ENCODE measurements at places on chromosomes 6 and 20.
A peak's percentile ranks its signal among the peaks of the same experiment; 100 is the strongest.

DNA sequence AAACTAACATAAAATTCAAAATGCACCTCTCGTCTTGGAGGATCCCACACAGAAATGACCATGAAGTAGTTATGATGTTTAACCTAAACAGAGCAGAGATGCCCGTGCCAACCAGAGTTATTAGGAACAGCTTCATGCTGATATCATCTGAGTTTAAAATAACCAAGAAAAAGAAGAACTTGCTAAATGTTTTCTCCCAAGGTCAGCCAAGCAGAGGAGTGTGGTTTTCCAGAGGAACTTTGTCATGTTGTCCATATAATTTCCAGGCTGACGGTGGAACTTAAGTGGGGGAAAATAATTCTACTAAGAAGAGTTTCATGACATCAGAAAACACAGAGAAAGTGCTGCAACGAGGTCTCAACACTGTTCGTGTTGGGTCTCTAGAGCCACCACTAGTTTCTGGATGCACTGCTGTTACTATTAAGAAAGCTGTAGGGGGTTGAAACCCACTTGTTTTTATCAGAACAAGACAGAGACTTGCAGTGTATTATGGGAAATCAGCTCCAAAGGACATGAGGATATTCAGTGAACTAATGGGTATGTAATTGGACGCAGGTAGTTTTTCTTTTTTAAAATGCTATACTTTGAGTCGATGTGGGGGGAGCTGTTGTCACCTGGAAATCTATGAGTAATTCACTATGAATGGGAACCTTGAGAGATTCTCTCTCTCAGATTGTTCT lies 5.2 kb downstream of the AGPAT4 start:
- no peak for DNase-seq

DNA sequence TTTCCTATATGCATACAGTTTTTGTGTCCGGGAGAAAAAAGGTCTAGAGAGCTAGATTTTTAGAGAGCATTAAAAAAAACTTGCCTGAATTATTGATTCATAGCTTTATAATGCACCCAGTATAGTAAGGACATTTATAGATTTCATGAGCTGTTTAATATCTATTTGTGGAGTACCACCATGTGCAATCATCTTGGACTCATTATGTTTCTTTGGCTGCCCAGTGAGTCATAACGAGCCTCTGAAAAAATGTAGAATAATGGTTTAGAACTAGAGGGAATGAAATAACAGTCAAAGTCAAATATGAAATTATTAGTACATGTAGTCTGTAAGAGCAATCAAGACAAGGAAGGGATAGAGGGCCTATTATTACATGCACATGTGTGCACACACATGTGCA lies 350.0 kb downstream of the CD83 start:
- DNase-seq: no peak

DNA sequence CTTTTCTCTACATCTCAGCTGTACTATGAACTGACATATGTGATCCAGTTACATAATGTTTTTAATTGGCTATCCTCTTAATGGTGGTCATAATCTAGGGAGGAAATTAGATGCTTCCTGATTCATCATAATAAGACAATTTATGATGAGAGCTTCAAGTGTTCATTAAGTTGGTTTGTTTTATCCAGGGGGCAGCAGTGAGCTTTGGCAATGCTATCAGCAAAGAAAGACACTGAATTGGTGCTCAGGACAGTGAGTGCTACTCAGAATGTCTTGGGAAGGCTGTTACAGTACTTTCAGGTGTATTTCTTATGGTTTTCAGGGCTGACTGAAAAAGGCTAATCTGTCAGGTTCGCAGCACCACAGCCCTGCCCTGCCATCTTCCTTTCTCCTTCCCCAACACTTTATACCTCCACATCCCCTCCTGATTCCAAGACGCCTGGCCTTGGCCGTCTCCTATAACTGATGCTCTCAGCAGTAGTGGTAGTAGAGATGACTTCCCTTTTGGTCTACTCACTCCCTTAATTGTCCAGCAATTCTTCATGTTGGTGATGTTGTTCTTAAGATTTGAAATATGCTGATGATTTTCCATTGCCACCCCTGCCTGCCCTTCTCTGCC lies 67.0 kb upstream of the TNFAIP3 start:
- DNase-seq: no peak

DNA sequence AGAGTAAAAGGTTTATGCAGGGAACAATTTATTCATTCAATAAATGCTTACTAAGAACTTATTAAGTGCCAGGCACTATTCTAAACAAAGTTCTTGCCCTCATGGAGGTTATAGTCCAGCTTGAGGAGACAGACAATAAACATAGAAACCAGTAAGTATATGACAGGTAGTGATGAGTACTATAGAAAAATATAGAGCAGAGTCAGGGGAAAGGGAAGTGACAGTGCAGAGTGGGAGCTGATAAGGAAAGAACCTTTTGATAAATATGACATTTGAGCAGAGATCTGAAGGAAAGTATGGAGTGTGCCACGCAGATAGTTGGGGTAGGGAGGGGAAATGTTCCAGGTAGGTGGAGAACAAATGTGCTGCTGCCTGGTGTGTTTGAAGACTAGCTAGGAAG lies 12.1 kb downstream of the ACSS2 start:
- DNase-seq: no peak

DNA sequence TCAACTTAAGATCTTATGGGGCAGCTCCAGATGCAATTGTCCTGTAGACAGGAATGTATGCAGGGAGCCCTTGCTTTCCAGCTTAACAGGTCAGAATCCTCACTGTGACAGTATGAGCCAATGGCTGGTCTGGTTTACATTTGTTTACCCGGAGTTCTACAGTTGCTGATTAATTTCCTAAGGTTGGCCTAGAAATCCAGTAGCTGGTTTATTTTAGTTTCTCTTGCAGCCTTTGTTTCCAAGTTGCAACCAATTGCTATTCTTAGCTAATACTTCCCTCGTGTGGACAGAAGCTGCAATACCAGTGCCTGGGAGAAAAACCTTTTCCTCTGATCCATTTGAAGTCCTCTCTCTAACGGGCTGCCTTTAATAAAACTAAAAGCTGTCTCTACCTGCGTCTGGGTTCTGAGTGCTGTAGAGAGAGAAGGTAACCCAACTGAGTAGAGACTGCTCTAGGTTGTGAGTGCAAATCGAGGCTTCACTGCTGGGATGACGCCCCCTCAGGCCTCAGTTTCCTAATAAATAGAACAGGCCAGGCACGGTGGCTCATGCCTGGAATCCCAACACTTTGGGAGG lies 45.9 kb downstream of the ZNF217 start:
- peak; percentile 25 for DNase-seq

GRCh38 chr20:49965781-49966305 lies 16.9 kb upstream of the SNAI1 start:
- DNase-seq: no peak

- peak; percentile 62 for DNase-seq
Observed at GRCh38 chr6:101232961-101233360, 160.5 kb upstream of the GRIK2 start.

DNA sequence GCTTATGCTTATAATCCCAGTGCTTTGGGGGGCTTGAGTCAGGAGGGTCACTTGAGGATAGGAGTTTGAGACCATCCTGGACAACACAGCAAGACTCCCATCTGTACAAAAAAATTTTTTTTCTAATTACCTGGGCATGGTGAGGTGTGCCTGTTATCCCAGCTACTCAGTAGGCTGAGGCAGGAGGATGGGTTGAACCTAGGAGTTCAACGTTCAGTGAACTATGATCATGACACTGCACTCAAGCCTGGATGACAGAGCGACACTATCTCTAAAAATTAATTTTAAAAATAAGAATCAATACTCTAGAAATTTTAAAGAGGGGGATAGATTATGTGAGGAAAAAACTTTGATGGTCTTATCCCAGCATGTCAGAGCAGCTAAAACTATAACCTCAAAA lies 44.1 kb downstream of the SLC23A2 start:
- no peak for DNase-seq

DNA sequence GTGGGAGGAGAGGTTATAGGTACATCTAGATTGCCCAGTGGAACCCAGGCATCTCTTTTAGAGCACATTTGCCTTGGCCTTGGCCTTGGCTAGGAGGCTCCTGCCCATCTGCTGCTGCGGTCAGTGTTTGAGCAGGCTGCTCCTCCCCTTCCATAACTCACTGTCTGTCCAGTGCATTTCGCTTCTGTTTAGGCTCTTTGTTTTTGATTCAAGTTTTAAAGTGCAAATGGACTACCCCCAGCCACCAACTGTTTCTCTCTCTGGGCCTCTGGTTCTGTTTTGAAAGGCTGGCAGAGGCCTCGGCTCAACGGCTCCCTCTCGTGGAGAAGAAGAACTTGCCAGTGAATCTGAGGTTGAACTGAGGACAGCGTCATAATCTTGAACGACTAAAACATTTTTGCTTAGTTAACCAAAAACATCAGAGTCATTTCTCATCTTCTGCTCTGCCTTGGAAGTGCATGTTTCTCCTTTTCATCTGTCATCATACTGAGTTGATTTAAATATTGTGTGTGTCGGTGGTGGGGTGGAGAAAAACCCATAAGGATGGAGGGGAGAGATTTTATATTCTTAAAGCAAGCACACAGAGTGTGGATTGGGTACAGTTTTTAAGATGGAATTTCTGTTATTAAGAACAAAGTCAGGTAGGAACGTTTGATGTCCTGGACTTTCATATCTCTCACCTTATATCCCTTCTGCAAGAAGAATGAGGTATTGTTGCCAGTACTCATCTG lies 171.4 kb downstream of the DTNBP1 start:
- peak; percentile 24 for DNase-seq

- DNase-seq: no peak
Observed at GRCh38 chr6:157172231-157172701, 151.1 kb downstream of the TMEM242 start.

DNA sequence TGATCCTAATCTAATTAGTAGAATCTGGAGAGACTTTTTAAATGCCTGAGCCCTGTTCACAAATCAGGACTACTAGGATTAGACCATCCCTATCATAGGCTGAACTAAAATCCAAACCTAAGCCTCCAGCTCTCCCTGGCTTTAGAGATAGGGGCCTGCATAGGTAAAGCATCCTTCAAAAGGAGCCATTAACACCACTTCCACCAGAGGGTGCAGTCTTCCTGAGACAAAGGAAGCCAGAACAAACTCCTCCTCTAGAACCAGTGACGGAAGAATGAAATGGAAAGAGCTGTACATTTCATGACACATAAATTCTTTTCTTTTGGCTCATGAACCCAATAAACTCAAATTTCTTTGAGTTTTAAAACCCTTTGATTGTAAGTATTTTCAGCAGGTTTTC lies 291.2 kb upstream of the ADGRB3 start:
- peak; percentile 30 for DNase-seq

GRCh38 chr6:34148631-34149451 lies 3.0 kb upstream of the GRM4 start:
- no peak for DNase-seq
